ENCODE measurements at places on chromosomes 2 and 18. TPM values are rescaled to one million over a fixed set of nuclear protein-coding genes. Genes with fewer than 3 reads are reported as not detected.

The CNTNAP5 gene
- not detected for total RNA-seq

- DNase-seq, result no peak
These were observed 449.9 kb downstream of the LRATD1 start for GRCh38 chr2:15082105-15083058.

GRCh38 chr2:30072250-30072842, 74.5 kb upstream of the YPEL5 start:
- DNase-seq, result peak; percentile 71

DNA sequence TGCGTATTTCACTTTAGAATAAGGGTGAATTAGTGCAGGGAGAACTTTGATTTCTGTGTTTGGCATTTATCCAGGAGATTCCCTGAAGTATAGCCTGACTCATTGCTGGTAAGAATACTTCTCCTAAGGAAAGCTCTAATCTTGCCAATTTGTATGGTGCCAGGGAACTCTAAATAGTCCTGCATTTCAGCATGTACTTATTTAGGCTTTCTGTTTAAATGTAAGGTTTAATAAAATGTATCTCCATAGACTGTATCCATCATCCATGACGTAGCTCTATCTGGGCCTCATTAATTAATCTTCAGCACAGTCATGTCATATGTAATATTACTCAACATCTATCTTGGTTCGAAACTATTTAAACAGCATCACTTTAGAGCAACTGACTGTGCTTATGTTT, 127.7 kb downstream of the DOK6 start:
- DNase-seq, result peak; percentile 69

DNA sequence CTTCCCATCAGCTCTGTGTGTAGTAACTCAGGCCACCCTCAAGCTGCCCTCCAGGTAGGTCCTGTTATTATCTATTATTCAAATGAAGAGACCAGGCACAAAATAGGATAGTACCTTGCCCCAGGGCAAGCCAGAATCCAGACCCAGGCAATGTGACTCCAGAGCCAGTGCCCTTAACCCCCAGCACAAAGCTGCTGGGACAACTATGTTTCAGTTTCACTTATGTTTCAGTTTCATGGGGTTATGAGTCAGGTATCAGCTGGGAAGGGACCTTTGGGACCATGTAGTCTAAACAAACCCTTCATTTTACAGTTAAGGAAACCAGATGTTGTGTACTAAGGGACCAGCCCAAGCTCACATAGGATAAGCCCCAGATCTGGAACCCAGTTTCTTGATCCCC, 10.0 kb downstream of the HK2 start:
- peak; percentile 72 for DNase-seq

All from fibroblast of lung (primary cell).